Neural crest cell (in vitro differentiated cells): ENCODE measurements at places on chromosomes 3 and 15.

- DNase-seq = no peak
Observed at GRCh38 chr15:73990250-73991005, 1.7 kb downstream of the STOML1 start.

- no peak for DNase-seq
Observed at GRCh38 chr15:70140543-70141375, 43.0 kb upstream of the TLE3 start.

DNA sequence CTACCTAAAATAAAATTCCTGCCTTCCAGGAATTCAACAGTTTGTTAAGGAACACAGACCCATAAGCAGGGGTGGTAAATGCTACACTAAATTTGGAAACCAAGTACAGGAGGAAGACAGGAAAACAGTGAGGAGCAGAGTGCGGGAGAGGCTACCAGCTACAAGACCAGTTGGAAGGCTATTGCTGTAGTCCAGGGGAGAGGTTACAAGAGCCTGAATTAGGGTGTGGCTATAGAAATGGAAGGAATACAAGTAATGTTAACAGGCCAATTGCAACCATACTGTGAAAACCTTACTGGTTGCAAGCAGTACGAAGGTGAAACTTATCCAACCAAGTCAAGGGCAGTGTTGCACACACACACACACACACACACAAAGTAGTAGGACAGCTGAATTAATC lies 880 bp upstream of the ARMC8 start:
- no peak for DNase-seq

GRCh38 chr3:127252446-127252845 lies 35.4 kb downstream of the PRR20G start:
- no peak for DNase-seq

DNA sequence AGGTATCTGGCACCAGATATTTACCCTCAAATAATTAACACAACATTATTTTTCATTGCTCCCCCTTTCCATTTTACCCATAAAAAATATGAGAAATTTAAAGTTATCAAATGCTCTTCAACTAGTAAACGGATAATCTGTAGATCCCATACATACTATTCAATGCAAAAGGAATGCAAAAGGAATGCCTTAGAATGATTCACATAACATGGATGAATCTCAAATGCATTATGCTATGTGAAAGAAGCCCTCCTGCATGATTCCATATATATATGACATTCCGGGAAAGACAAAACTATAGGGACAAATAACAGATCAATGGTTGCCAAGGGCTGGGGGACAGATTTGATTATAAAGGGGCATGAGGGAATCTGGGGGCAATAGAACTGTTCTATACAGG lies 195.7 kb downstream of the STT3B start:
- DNase-seq = no peak

DNA sequence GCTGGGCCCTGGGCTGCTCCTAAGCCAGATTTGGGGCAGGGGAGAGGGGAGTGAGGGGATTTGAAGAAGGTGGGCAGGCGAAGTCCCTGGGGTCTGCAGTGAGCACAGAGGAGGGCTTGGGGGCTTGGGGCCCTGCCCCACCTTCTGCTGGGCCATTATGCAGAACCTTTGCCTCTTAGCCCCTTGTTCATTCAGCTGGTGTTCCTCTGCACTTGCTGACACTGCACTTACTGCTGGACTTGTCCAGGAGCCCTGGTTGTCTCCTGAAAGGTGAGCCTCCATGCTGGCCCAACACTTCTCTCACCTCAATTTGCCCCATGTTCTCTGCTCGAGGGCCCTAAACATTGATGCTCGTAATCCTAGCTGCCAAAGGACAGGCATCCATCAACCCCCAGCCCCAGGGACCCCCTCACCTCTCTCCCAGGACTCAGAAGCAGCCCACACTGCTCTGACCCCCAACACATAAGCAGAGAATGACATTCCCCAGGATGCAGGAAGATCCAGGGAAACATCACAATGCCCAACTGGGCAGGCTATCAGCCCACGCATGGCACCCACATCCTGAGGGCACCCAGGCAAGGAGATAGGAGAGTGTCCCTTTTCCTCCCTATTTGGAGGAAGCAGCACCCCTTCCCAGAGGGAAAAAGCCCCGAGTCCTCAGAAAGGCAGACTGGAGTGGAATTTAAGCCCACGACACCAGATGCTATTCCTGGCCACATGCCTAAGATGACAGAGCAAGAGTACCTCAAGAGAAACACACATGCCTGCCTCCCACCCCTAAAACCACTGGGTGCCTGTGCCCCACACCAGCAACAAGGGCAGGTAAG lies 76.8 kb downstream of the ADCY5 start:
- DNase-seq = no peak

- no peak for DNase-seq
Observed at GRCh38 chr15:92807971-92808571, 92.1 kb upstream of the CHD2 start.

DNA sequence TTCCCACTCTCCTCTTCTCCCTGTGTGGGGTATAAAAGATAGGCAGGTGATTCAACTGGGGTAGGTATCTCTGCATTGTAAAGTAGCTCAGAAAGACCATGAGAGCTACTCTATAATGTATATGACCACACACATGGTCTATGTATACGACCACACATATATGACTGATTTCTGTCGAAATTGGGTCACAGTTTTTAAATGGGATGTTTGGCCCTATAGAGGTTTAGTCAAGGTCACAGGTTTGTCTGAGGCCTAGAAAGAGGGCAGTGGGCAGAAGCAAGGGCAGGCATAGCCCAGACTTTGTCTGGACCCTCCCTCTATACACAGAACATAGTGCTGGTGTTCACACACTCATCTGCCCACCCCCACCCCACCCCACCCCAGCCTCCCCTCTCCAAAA lies 4.4 kb downstream of the LAMP3 start:
- no peak for DNase-seq

DNA sequence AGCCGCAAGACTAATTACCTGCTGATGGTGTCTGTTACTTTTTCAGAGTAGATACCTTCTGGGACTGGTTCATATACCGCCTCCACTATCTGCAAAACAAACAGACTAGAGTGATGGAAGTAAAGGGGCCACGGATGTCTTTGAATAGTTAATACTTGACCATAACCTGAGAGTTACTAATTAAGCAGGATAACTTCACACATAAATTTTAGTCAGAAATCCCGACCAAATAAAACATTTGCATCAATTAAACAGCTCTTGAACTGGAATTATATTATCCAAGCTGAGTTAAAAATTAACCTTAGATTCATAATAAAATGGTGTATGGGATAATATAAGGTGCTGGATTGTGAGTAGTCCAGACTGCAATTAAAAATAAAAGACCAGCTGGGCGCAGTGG lies 167.7 kb downstream of the NEK10 start:
- DNase-seq = no peak

DNA sequence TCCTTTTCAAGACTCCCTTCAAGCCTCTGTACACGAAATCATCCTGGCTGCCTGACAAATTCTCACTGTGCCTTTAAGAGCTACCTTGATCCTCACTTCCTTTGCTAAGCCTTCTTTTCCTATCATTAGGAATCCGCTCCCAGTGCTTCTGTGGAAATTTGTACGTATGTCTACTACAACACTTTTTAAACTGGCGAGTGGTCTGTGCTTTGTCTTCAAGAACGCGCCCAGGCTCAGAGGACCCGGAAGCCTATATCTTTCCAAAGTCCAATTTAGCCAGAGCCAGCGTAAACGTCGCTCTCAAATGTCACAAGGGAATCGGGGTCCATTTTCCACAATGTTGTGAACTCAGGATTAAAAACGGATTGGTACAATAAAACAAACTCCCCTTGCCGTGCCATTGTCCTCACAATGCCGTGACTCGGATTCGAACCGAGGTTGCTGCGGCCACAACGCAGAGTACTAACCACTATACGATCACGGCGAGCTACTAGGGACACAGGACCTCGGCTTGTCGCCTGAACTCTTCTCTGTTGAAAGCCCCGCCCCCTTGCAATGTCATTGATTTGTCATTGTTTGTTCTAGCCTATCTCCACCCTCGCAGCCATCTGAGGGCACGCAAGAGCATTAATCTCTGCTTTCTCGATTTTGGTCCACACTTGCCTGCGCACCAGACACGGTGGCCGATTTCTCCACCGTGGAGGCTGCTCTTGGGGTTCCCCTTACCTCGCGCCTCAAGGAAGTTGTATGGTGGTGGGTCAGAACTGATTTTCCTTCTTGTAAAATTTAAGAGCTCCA lies 12.4 kb upstream of the SHF start:
- DNase-seq = peak; percentile 96

GRCh38 chr3:31008994-31009393 lies 114.5 kb upstream of the GADL1 start:
- no peak for DNase-seq

DNA sequence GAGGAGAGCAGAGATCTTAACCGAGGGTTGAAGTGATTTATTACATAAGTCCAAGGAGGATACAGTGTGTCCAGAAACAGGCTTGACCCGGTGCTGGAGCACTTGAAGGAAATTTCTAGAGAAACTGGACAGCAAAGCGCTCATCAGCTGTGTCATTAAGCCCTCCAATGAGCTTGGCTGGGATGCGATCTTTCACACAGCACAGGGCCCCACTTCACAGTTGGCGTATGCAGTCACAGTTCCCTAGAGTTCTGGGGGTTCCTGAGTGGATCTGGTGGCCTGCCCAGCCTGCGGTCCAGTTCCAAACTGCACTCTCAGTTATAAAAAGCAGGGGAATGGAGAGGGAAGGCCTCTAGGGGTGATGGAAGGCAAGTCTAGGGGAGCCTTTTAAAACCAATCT lies 13.6 kb downstream of the ST8SIA2 start:
- no peak for DNase-seq

- no peak for DNase-seq
Observed at GRCh38 chr3:159668990-159669476, 319.6 kb upstream of the IL12A start.

DNA sequence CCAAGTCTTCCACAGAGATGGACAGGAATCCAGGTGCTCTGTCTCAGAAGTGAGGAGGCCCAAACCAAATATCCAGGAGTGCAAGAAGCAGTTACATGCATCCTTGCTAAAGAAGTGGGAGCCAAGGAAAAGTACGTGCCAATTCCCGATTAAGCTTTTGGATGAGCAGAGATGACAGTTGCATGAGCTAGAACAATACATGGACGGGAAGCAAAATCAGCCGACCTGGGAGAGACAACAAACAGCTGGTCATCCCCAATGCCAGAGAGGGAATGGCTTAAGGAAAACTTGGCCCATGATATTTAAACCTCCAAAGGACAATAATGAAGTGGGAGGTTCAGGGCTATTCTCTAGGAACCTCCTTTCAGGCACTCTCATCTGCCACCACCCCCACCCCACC lies 86.0 kb upstream of the ABHD17C start:
- DNase-seq = no peak

GRCh38 chr15:89514186-89514585 lies 17.8 kb upstream of the RHCG start:
- no peak for DNase-seq

DNA sequence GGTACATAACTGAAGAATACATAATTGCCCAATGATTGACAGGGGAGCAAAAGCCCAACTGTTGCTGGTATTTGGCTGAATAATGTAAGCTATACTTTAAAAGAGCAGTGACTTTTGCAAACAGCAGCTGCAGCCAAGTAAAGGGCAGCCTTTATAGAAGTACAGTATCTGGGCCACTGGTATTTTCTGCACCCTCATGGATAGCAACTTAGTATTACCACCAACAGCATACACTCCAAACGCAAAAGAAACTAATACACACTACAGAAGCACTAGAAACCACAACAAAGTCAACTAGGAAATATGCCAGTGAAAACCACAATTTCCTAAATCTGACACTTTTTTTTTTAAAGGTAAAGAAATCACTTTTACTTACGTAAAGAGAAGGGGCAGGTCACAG lies 206.1 kb downstream of the TIGIT start:
- no peak for DNase-seq

GRCh38 chr3:73056845-73057150 lies 4.7 kb upstream of the EBLN2 start:
- DNase-seq = no peak

- DNase-seq = no peak
Observed at GRCh38 chr3:185448107-185448506, 50.7 kb downstream of the TMEM41A start.

- DNase-seq = peak; percentile 34
Observed at GRCh38 chr3:142279965-142280590, 54.7 kb upstream of the GK5 start.

DNA sequence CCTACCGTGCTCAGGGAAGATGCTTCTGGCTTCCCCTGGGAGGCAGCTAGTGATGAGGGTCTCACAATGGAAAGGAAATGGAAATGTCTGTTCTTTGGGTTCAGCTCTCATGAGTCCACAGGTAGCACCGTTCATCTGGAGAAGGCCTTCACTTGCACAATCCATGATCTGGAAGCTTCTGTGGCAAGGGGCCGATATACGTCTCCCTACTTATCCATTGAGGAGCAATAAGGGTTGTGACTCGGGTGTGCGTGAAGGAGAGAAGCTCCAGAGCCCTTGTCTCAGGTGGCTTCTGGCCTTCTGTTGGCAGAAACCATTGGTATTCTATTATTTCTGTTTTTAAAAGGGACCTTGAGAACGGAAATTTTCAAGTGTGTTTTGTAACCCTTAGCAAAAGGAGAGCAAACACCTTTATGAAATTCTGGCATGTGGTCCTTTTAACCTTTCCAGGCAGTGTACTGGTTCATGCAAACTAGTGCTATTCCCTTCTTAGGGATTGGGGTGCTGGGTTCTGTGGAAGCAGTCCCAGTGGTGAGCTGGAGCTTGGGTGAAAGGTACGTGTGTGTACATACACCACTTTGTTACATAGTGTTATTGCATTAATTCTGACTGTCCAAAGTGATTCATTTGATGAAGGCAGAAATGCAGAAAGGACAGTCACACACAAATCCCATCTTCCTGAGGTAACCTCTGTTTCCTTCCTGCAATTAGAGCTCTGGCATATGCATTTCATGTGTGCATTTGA lies 32.5 kb downstream of the KLF13 start:
- DNase-seq = no peak

GRCh38 chr3:30141927-30142326 lies 464.5 kb upstream of the TGFBR2 start:
- no peak for DNase-seq

DNA sequence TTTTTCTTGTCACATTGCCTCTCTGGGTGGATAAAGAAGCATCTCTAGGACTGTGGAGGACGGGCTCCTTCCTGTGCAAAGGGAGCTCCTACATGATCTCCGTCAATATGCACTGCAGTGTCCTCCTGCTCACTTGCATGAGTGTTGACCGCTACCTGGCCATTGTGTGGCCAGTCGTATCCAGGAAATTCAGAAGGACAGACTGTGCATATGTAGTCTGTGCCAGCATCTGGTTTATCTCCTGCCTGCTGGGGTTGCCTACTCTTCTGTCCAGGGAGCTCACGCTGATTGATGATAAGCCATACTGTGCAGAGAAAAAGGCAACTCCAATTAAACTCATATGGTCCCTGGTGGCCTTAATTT lies 478 bp downstream of the GPR15 start:
- DNase-seq = no peak

GRCh38 chr3:143895805-143896204 lies 47.5 kb upstream of the SLC9A9 start:
- no peak for DNase-seq

GRCh38 chr3:172125963-172126457 lies 86.6 kb downstream of the FNDC3B start:
- no peak for DNase-seq

DNA sequence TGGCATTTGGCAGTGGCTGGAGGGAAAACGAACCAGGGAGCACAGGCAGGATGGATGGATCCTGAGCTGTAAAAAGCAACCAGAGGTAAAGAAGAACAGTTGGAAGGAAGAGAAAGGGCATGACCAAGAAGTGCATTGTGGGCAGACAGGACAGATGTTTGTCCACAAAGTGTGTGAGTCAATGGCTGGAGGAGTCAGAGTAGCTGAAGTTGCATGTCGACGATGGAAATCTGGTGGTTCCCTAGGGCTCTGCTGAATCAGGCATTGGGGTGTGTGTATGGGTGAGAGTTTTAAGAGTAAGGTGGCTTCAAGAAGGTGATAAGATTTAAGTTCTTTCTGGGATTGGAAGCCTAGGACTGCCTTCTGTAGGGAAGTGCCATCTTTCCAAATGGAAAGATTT lies 214.0 kb upstream of the BHLHE40 start:
- no peak for DNase-seq
